ENCODE measurements at places on chromosomes 5 and 9.
A peak's percentile ranks its signal among the peaks of the same experiment; 100 is the strongest.

- DNase-seq: no peak
These were observed 141.3 kb downstream of the MAN2A1 start for GRCh38 chr5:109830955-109831502.

DNA sequence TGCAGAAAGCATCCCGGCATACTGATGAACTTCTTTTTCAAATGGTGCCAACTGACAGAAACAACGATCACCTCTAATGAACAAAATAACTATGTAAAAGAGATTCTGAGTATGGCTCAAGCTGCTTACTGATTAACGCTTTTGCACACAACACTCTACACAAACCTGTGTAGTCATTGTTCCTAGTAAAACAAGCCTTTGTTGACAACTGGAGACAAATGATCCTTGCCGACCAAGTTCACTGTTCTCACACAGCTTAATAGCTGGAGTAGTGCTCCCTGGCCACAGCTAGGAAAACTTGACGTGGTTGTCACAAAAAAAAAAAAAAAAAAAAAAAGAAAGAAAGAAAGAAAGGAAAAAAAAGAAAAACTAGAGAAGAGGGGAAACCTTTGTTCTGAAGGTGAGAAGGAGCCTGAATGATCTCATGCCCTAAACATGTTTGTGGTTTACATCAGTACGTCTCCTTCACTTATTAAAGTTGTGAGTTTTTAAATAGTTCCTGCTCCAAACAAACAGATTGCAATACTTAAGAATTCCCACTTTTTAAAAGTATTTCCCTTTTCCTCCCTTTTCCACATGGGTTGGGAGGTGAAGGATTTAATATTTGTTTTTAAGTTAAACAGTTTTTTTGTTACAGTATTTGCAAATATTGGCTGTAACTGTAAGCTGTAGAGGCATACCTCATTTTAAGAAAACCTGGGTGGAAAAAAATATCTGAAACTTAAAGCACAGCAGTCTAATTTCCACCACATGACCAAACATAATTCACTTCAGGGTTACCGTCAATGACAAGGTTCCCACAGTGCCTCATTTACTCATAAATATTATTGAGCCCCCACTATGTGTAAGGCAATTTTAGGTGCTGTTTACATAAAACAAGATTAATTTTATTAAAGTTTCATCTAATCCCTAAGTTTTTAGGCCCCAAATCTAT lies 63.7 kb downstream of the GLIS3 start:
- DNase-seq: no peak

DNA sequence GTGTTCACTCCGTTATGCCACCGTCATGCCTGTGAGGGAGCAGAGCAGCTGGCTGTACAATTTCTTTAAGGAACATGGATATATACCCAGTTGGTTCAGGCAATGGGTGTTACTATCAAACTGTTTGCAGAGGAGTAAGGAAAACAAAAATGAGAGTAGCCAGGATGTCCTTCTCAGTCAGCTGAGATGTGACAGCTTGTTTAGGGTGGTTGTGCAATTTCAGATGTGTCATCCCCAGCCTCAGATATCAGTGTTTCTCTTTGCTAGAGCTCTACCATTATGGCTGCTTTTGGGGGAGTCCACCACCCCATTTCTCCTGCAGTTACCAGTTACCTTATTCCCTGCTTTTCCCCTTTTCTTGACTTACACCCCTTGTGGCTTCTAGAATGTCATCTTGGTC lies 135.2 kb upstream of the SLC24A2 start:
- no peak for DNase-seq

- no peak for DNase-seq
These were observed 734.5 kb upstream of the ZNF608 start for GRCh38 chr5:125480911-125481310.

DNA sequence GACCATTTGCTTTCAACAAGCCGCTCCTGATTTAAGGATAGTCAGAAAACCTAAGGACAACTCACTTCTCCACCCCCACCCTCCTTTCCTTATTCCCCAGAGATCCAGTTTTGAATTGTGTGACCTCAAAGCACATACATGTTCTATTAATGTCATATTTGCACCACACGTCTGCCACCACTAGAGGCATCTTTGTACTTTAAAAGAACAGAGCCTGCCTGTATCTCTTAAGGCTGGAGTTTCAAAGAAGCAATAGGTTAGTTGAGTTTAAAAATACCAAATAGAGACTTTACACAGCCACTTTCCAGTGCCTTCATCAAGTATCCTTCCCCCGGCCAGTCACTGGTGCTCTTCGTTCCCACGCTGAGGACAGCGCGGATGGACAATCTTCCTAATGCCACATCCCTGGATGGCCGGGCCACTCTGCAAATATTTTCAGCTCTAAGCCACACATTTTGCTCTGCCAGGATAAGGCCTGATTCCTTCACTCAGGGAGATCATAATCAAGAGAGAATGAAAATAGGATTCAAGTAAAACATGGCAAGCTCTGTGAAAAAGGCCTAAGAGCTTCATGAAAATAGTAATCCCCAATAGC lies 146.3 kb downstream of the SNCAIP start:
- DNase-seq: no peak

- DNase-seq: no peak
These were observed 107.4 kb downstream of the SCAMP1 start for GRCh38 chr5:78467752-78468357.

DNA sequence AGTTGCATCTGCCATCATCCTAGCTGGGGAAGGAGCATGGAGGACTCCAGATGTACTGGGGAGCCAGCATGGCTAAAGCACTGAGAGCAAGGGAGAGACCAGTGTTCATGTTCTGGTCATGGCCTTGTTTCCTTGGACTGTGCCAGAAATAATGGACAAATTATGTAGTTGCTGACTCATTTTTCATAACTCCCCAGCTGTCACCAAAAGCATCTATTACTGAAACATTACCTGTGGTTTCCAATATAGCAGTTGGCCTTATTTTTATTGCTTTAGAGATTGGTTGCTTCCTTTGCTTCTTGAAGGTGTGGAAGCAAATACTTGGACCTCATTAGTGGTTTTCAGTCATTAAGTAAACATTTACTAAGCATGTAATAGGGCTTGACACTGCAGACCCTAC lies 11.3 kb downstream of the RALGPS1 start:
- DNase-seq: no peak

- DNase-seq: no peak
These were observed 214.7 kb upstream of the TLX3 start for GRCh38 chr5:171094356-171094755.

- no peak for DNase-seq
These were observed 467.3 kb upstream of the FTMT start for GRCh38 chr5:121384359-121384758.

GRCh38 chr9:126157423-126157822 lies 169.2 kb upstream of the MVB12B start:
- DNase-seq: no peak

DNA sequence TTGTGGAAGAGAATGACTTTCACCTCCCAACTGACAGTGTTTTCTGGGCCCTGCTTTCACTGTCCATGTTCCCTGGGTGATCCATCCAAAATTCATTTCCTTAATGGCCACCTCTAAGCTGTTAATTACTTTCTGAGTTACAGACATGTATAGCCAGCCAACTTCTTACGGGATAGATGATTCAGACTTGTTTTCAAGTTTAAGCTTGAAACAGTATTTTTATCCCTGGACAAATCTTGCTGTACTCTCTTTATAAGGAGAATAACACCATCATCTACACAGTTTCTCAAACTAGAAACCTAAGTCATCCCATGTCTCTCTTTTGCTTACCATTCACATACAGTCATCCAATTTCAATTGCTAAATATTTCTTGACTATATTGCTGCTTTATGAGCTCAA lies 6.9 kb downstream of the FAM174A start:
- no peak for DNase-seq

DNA sequence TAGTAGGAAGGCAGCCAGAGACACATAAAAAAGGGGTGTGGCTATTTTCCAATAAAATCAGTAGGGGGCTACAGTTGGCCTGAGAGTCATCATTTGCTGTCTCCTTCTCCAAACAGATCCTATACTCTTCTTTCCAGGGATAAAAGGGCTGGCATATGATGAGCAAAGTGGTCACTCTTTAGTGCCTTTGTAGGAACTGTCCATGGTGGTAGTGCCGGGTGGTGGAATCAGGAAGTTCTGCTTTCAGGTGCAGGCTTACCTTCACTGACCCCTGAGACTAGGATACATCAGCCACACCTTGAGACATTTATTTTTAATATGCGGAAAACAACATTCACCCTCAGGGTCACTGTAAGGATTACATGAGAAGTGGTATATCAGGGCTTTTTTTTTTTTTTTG lies 80.8 kb downstream of the ASTN2 start:
- DNase-seq: no peak

- DNase-seq: no peak
These were observed 26.8 kb upstream of the DUSP1 start for GRCh38 chr5:172797771-172798191.

- DNase-seq: no peak
These were observed 2127.3 kb upstream of the WWC1 start for GRCh38 chr5:166163996-166164610.

DNA sequence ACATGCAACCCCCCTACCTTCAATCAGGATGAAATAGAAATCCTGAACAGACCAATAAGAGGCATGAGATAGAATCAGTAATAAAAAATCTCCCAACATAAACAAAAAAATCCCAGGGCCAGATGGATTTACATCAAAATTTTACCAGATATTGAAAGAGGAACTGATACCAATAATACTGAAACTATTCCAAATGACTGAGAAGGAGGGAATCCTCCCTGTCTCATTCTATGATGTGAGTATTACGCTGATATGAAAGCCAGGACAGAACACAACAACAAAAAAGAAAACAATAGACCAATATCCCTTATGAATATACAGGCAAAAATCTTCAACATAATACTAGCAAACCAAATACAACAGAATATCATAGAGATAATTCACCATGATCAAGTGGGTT lies 109.0 kb upstream of the SMC2 start:
- no peak for DNase-seq

DNA sequence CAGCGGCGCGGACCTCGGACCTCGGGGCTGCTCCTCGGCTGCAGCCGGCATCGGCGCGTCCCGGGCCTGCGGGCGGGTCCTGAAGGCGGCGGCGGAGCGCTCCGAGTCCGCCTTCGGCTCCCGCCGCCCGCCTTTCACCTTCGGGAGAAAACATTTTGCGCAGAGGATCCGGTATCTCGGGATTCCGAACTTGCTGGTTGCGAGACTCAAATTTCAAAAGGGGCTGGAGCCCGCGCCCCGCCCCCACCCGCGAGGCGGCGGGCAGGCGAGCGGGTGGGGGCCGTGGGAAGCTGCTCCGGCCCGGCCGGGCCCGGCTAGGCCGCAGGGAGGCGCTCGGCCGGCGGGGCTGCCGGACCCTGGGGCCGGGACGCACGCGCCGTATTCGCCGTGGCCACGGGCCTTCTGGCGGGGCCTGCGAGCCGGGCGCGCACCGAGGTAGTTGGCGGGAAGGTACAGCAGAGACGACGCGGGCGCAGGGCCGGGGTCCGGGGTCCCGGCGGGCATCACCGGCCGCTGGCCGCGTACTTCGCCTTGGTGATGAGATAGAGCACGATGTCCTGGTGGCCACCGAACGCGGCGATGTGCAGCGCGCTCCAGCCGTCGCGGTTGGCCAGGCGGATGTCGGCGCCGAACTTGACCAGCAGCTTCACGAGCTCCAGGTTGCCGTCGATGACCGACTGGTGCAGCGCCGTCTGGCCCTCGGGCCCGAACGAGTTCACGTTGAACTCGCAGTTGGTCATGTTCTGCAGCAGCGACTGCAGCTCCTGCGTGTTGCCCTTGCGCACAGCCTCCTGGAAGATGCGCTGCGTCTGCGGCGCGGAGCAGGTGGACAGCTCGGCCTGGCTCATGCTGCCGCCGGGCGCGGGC lies 757 bp downstream of the NRARP start:
- peak; percentile 43 for DNase-seq

DNA sequence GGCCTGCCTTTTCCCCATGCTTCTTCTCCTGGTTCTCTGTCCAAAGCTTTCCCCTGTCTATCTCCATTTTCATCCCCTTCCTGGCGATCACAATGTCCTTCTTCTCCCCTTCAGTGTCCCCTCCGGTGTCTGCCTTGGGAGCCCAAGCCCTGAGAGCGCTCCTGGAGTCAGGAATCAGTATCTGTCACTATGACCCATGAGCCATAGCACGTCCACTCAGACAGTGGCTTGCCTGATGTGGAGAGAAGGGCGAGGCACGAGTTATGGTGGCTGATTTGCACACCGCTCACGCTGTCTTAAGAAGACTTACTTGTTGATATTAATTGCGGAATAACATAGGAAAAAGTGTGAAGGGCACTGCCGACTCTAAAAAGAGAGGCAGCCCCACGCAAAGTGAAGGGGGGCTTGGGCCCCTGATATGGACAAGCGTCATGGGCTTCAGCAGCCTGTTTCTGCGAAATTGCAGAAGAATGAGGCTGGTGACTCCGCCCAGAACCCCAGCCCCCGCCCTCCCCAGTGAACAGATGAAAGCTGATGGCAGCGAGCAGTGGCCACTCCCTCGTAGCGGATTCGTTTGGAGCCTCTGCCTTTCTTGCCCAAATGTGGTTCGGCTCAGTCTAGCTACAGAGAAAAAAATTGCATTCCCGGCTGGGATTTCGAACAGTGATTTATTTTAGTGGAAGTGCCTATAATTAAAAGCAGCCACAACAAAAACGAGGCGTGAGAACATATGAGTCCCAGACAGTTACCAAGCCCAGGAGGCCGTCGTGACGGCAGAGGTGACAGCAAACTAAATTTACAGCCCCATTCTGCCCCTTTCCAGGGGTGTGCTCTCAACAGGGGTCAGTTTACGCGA lies 149.8 kb downstream of the ICE1 start:
- DNase-seq: no peak

GRCh38 chr5:23419115-23419514 lies 88.3 kb upstream of the PRDM9 start:
- DNase-seq: no peak

GRCh38 chr9:70639853-70640814 lies 225.7 kb upstream of the KLF9 start:
- DNase-seq: no peak

- DNase-seq: no peak
These were observed 36.8 kb downstream of the PIP5K1B start for GRCh38 chr9:68741704-68742332.

DNA sequence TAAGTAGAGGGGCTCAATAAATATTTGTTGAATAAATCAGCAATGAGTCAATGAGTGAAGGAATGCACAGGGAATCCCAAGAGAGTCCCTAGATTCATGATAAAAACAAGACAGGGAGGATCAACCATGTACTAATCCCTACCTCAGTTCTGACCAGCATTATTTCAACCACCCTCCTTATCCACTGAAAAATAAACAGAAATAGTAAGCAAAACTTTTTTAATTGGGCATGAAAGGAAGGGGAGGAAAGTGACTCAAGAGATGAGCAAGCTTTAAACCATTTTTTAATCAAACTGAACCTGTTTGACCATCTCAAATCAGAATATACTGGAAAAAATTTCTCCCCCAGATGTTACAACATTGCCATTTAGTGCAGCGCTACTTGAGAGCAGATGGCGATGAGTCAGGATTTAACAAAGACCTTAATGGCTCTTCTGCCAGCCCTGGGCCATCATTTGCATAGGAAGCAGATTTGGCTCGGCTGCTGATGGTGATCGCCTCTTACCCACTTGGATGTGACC lies 194.8 kb upstream of the SLC30A5 start:
- no peak for DNase-seq
